ENCODE measurements at places on chromosomes 6 and 20.

GRCh38 chr6:50096296-50096695 lies 46.6 kb upstream of the DEFB112 start:
- DNase-seq: no peak

- DNase-seq: no peak
These were observed 26.2 kb downstream of the RRAGD start for GRCh38 chr6:89385846-89386245.

DNA sequence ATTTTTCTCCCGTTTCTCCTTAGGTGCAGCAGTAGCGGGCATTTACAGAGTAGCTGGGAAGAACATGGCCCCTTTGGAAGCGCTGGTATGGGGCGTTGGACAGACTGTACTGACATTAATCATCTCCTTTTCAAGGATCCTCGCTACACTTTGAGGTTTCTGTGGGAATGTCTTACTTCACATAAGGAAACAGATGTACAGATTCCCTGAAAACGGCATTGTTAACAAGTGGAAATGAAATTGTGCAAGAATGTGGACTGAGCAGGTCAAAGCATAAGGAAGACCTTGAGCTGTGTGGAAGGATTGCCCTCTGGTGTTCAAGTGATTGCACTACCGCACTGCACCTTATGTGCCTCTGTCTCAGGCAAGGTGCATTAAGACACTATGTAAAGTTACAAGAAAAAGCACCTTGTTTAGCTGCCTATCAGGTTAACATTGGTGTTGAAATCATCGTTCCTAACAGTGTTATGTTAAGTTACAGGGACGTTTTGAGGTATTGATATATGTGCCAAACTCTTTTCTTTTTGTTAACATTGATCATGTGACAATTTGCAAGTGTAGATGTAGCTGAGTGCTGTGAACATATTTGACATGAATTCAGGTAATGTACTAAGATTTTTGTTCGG lies 38.0 kb downstream of the TMEM170B start:
- DNase-seq: peak; percentile 30

DNA sequence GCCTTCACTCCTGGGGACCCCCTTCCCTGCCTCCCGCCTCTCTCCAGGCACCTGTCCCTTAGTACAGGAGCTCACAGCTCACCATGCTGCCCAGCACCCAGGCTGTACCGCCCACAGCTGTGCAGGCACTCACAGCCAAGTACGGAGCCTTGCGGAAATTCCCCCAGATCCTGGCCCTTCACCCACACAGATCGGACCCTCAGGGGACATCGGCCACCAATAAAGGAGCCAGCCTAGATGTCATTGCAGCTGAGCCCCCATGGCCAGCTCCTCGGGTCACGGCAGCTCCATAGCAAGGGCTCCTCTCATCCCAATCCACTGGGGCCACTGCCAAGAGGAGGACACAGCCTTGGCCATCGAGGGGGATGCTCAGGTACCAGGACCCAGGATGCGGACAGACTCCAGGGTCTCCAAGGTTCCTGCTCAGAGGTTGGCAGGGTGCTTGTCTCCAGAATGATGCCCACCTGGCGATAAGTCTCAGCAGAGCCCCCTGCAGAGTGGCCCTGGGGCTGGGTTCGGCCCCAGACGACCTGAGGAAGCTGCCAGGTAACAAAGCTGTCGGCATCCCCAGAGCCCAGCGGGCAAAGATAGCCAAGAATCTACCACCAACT lies 82.3 kb downstream of the YTHDF1 start:
- DNase-seq: no peak

DNA sequence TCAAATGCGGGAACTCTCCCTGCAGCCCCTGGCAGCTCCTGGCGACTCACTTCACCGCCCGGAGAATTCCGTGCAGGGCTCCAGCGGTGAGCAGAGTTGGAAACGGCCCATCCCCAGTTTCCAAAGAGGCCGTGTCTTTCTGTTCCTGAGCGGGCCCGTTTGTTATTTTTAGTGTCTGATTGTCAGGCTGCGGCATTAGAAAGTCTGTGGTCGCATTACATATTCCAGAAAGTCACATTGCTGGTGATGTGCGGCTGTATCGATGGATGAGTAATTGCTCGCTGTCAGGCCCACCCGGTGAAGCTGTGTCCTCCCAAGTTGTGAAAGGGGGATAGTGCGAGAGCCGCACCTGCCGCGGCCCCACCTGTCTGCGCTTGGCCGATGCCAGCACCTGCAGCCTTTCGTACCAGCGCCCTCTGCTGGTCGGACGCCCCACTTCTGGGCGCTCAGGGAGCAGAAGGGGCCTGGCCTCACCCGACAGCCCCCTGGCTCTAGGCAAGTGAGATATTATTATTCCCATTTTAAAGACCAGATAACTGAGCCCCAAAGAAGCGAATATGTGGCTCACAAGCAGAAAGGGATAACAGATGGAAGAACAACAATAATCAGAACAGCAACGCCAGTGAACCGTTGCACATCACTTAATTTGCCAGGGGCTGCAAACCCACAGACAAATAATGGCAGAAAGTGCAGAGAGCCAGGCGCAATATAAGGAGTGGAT lies 244.9 kb downstream of the TSHZ2 start:
- peak; percentile 8 for DNase-seq

DNA sequence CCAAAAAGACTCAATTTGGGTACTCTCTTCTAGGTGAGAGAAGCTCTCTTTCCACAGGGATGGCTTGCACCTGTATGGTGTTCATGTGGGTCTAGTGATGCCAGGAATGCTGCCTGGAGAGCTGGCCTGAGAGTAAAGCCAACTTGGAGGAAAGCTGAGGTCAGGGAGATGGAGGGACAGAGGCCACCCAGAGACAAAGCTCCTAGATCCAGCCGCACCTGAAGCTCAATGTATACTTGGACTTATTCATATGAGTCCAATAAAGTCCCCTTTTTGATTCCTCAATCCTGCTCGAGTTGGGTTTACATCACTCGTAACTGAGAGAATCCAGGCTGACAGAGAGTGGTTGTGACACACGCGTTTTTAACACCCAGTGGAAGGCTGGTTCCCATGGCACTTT lies 33.8 kb downstream of the SULF2 start:
- DNase-seq: no peak

- DNase-seq: no peak
These were observed 69.3 kb downstream of the FAM229B start for GRCh38 chr6:112156668-112157067.

GRCh38 chr6:131828080-131828479 lies 20.3 kb downstream of the ENPP1 start:
- DNase-seq: no peak

DNA sequence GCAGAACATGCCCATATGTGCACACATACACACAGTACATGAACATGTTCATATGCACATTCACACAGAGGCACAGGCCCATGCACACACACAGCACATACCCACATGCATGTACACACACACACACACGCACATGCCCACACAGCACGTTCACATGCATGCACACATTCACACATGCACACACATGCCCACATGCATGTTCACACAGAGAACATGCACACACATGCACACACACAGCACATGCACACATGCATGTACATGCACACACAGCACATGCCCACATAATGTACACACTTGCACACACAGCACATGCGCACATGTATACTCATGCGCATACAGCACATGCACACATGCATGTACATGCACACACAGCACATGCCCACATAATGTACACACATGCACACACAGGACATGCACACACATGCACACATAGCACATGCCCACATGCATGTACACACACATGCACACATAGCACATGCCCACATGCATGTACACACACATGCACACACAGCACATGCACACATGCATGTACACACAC lies 25.9 kb downstream of the RNASET2 start:
- DNase-seq: no peak

DNA sequence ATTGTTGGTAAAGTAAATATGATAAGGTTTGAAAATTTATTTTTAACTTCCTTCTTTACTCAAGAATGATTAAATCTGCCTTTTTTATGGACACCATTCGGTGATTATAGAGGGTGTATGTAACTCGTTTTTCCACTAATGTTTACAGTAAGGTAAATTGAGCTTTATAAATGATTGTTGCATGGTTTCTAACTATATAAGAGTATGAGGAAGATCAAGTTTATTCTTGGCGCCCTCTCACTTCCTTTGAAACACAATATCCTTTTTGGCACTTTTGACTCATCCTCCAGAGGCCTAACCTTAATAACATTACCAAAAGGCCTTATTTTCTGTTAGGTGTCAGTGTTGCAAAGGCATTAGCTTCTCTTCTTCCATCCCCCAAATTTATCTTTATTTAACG lies 41.8 kb upstream of the MTRF1L start:
- DNase-seq: no peak

- DNase-seq: no peak
These were observed 157.9 kb downstream of the CD83 start for GRCh38 chr6:14275493-14275851.

DNA sequence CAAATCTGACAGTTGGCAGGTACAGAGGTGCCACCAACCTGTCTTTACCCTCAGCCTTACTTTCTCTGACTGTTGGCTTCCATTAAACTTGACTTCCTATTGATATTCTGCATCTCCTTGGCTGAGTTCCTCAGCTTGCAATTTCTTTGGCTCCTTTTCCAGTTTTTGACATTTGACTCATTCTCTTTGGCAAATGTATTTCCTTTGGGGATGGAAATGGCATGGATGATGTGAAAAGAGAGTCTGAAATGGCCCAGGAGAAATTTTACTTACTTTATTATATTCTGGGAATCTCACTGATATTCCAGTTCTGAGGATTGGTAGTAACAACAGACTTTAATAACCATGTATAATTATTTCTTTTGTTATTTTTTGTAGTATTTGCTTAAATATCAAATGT lies 255.2 kb downstream of the CD109 start:
- DNase-seq: no peak

DNA sequence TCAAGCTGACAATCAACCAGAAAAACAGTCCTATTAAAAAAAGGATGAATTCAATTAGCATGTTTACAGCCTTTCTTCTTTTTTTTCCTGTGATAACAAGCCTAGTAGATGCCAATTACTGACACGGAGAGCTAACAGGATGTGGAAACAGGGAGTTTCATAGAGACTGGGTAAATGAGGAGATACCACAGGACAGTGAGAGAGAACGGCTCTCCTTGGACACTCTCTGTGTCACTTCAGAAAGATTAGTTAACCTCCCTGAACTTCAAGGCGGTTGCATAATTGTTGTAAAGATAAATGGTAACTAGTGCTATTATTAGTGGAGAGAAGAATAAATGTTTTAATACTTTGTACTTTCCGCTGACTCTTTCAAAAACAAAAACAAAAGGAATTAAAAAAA lies 14.8 kb downstream of the SLC17A5 start:
- DNase-seq: no peak

DNA sequence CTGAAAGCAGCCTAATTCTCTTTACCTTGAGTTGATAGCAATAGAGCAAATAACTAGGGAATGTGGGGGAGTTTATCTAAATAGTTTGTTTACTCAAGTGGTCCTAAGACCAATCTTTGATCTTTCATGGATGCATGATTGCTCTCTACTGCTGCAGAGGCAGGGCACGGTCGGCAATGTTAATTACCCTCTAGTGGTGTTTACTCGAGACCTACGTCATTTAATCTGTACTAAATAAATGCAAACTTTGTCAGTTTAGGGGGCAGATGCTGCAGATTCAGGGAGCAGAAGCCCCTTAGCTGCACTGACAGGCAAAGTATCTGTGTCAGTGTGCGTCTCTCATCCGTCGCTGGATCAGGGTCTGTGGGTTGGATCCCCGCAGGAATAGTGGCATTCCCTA lies 6.9 kb downstream of the RTN4IP1 start:
- DNase-seq: no peak

GRCh38 chr20:62269871-62270270 lies 31.6 kb downstream of the OSBPL2 start:
- DNase-seq: no peak

DNA sequence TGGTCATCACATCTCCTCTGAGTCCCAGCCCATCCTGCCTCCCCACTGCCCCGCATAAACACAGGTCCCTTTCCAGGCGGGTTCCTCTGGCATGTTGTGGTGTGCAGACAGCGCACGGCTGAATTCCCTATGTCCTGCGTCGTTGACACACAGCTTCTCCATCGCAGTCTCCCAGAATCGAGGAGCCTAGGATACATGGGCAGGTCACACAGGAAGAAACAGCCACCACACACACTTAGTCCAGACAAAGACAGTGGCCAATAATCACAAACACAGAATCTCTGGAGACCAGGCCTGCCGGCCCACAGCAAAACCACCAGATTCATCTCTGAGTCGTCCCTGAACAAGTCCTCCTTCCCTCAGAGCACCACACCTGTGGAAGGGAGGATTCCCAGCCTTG lies 34.8 kb downstream of the SCML4 start:
- DNase-seq: no peak

DNA sequence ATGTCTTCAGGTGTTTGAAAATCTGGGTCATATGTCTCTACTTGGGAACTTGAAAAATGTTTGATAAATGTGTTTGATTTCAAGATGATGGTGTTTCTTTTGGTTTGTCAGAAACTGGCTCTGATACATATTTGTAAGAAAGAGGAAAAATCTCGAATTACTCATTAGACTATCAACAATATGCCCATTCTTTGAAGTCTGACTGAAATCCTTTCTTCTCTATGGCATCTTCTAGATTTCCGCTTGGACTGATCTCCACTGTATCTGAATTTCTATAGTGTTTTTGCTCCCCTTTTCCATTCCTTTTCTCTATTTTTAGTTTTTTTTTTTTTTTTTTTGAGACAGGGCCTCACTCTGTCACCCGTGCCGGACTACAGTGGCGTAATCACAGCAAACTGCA lies 1096.5 kb downstream of the KIF16B start:
- DNase-seq: no peak
